ENCODE measurements at places on chromosomes 2 and 18. TPM values are rescaled to one million over a fixed set of nuclear protein-coding genes. Genes with fewer than 3 reads are reported as not detected.

DNA sequence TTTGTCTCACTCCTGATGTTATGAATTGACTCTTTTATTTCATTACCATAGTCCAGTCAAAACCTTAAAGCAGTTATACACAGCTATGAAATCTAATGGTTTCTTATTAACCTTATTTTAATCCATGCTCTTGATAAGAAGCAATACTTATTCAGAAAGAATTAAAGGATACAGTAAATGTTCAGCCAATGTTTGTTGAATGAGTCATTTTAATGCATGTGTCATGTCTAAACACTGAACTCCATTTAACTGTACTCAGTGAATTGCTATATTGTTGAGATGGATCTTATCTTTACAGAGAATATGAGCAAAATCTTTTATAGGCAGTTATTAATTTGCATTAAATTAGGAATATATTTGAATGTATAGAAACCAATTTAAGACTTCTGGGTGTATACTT lies 135.1 kb upstream of the TFPI start:
- no peak for DNase-seq

KLHL29 gene
- 2.6 TPM for total RNA-seq

- no peak for DNase-seq
Observed at GRCh38 chr2:174670446-174670845, 72.8 kb upstream of the WIPF1 start.

SLC19A3 gene
- 6.7 TPM for total RNA-seq

UGT1A8 gene
- total RNA-seq: 6.5 TPM

GRCh38 chr18:56306797-56307196 lies 331.6 kb downstream of the TXNL1 start:
- DNase-seq: no peak

GRCh38 chr18:62745089-62745751 lies 29.9 kb downstream of the PHLPP1 start:
- DNase-seq: no peak

GRCh38 chr2:160209516-160209856 lies 9.4 kb upstream of the ITGB6 start:
- DNase-seq: no peak

DNA sequence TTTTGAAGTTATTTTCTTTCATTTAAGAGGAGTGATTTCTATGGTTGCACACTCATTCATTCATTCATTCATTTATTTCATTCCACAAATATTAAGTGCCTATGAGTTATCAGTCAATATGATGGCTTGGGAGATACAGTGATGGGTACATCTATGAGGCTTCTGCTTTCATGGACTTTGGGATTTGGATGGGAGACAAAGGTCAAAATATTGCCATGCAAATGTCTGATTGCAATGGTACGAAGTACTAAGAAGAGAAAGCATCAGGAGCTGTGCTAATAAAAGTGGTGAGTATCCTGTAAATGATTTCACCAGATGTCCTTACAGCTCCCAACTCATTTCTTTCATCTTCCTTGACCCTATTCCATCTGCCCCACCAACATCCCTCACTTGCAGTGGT lies 174.4 kb upstream of the MEX3C start:
- DNase-seq: no peak

GRCh38 chr18:79071503-79072210 lies 2.5 kb downstream of the ATP9B start:
- no peak for DNase-seq

DNA sequence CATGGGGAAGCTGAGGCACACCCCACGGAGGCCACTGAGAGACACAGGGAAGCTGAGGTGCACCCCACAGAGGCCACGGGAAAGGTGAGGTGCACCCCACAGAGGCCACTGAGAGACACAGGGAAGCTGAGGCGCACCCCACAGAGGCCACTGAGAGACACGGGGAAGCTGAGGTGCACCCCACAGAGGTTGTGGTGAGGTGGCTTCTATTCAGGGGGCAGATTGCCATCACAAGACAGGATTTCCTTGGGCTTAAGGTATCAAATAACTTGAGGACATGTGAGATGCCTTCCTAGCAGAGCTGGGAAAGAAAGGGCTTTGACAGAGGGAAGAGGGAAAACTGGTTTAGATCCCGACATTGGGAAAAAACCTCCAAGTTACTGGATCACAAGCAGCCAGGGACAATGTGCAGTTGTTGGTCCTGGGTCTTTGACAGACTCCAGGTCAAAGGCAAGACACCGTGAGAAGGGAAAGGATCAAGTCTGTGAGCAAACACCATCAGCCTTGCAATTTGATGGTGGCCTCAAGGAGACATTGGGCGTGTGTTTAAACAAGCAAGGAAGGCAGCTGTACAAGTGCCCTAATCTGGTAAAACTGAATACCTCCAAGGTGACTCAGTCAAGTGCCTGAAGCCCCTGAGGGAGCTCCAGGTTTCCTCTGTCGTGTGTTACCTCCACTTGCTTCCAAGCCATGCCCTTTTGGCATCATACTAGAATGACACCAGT lies 133.2 kb upstream of the EPAS1 start:
- DNase-seq: no peak

DNA sequence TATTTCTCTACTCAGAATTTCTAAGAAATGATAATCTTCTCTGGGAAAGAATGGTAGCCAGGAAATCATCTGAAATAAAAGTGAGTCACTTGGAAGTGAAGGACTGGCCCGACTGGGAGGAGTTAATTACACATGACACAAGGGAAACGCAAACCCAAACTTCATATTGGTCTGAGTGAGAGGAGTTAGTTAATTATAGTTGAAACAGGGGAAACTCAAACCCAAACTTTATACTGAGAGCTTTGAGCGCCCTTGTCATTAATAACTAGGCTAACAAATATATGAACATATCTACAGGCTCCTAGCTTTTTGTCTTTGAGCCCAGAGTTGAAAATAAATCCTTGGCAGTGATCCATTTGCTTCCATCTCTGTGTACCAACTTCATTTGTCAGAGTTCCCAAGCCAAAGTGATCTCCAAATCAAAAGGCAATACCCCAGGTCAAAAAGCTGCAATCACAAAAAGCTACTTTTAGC lies 187.8 kb upstream of the COL3A1 start:
- peak; percentile 82 for DNase-seq

DNA sequence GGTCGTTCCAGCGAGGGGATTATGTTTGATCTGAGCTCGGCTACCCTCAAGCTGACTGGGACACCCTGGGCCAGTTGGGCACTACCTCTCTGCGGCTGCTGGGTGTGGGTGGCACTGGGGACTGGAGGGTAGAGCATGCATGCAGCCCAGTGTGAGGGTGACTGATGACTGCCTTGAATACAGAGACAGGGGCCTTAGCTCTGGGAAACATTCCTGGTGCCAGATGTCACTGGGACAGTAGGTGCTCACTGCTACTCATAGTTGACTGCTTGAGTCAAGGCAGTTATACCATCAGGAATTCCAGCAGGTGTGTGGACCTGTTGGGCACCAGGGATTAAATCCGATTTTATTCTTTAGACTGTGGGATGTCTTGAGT lies 33.6 kb upstream of the ATP6V1B1 start:
- no peak for DNase-seq

GRCh38 chr2:112182581-112183034 lies 44.4 kb downstream of the FBLN7 start:
- DNase-seq: no peak

GRCh38 chr18:51345848-51346391 lies 148.4 kb upstream of the MEX3C start:
- DNase-seq: no peak

DNA sequence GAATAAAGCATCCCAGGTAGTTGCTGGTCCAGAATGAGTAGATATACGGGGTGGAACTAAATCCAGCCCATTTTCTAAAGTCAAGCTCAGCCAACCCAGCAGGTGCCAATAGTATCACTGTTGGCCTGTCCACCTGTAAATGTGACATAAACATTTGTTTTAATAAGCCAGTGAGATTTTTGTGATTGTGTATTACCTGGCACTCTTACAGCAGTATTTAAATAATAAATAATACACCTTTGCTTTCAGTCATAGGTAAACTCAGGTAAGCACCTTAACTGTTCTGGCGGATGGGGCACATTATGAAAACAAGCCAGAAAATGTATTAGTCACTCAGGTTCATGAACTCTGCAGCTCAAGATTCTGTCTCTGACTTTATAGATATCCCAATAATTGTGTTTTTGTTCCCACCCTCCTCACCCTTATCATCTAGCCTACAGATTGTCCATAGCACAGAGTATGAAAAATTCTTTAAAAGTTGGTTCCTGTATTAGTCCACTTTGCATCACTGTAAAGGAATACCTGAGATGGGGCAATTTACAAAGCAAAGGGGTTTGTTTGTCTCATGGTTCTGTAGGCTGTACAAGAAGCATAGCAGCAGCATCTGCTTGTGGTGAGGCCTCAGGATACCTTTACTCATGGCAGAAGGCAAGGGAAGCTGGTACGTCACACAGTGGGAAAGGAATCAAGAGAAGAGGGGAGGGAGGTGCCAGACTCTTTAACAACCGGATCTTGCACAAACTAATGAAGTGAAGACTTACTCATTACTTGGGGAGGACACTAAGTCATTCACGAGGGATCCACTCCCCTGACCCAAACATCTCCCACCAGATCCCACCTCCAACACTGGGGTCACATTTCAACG lies 73.0 kb upstream of the CYRIA start:
- DNase-seq: no peak

DNA sequence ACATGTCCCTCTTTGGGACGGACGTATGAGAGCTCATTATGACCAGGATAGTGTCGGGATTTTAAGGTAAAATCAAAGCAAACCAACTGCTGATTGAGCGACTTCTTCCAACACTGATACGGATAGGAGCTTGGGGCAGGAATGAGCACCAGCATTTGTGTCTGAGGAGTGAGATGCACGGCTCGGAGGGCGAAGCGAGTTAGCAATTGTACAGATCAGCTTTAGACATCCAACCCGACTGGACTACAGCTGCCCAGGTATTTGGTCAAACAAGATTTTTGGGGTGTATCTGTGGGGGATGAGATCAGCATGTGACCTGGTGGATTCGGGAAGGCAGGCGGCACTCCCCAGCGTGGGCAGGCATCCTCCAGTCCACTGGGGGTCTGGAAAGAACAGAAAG lies 76.1 kb downstream of the NDUFA10 start:
- no peak for DNase-seq

- peak; percentile 84 for DNase-seq
Observed at GRCh38 chr2:70301344-70302194, at the start of gene FAM136A. FAM136A (minus strand) TSS chr2:70302067; CDS start chr2:70302011, 56 bp downstream.

DNA sequence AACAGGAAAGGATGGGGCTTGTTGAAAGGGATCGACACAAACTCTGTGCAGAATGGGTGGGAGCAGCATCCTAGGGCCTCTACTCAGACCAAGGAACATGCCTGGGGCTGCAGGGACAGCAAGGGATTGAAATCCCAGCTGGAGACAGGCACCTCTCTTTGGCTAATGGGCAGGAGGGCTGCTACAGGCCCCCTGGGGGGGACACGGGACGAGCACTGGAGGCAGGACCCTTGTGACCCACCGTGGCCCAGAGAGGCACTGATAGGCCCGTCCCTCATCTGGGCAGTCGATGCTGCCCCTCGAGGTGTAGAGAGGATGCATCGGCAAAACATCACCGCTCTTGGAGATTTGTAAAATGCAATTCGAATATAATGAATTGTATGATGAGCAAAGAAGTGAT lies 5.1 kb downstream of the HS1BP3 start:
- DNase-seq: no peak

NAT8 gene
- not detected for total RNA-seq

DNA sequence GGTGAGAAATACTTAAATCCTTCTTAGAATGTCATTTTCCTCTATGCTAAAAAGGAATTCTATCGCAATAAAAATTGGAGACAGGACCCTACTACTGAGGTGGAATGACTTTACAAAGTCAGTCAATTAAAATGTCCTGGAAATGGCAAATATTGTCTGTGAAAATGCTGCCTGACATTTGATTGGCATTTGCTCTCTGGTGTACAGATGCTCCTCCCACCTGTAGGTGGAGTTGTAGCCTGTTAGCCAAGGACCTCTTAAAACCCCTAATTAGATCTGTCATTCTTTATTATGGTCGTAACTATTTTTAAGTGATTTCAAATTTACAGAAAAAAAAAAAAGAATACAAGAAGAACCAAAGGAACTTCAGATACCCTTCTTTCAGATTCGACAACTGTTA lies 393.1 kb upstream of the KLHL29 start:
- no peak for DNase-seq

DES gene
- total RNA-seq: 2,247 TPM

DNA sequence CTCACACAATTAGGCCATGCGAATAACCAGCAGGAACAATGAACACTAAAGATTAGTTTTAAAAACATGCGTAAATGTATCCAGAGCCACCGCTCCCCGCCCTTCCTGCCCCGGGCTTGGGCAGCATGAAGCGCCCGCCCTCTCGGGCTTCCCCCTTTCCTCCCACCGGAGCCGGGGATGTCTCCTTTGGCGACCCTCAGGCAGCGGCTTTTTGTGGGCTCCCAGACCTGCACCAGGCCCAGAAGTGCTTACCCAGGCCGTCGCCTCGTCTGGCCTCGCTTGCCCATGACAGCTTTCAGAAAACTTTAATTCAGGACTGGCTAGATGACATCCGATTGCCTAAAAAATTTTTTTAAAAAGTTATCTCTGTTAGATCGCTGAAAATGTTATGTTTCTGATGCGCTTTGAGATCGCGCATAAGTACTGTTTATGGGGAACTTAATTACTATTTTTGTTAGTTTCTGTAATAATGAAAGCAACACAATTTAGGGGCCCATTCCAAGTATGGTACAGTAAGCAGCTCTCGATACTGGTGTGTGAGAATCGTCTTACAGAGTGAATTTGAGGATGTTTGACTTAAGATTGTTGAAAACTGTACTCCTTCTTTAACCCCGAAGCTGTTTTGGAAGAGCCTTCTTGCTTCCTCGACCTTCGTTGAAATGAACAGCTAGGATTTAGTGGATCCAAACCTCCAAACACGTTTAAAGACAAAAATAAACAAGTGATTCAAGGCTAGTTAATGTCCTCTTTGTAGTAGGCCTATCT lies 1.1 kb downstream of the MAP3K20 start:
- DNase-seq: peak; percentile 61

IL1RN gene
- 1.2 TPM for total RNA-seq

SCN2A gene
- total RNA-seq: 10.1 TPM

MERTK gene
- 8.4 TPM for total RNA-seq

DNA sequence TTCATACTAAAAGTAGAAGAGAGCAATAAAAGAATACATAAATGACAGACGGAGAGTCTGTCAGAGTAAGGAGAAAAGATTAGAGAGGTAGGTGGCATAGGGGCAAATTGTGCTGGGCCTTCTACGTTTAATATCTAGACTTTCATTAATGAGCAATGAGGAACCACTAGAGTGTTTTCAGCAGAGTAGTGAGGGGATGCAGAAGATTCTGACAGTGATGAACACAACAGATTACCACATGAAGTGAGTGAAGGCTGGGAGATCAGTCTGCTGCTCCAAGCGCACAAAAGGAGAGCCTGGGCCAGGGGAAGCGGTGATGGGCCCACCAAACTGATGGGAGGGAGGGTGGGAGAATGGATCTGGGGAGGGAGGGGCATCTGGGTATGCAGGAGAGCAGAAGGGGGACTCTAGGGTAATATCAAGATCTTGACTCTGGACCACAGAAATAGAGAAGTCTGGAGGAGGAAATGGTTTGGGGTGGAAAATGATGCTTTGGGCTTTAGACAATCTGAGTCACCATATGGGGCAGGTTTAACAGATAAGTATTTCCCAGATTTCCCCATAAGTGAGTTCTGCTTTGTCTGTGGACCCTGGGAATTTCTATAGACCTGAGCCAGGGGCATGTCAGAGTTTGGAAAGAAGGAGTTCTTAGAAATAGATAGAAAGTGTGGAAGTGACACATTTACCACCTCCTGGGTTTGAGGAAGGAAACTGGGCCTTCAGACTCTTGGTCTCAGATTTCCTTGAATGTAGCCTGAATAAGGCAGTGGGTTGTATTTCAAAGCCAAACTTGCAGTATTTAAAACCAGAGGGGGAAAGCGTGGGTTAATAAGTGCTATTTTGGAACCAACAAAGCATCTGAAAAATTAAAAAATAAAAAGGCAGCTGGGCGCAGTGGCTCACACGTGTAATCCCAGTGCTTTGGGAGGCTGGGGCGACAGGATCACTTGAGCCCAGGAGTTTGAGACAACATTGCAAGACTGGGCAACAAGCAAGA lies 15.0 kb upstream of the IL1A start:
- DNase-seq: no peak
